ENCODE measurements at places on chromosomes 11 and 22.

GRCh38 chr11:14644226-14645014, 816 bp downstream of the PDE3B start:
- DNase-seq, result peak; percentile 57

DNA sequence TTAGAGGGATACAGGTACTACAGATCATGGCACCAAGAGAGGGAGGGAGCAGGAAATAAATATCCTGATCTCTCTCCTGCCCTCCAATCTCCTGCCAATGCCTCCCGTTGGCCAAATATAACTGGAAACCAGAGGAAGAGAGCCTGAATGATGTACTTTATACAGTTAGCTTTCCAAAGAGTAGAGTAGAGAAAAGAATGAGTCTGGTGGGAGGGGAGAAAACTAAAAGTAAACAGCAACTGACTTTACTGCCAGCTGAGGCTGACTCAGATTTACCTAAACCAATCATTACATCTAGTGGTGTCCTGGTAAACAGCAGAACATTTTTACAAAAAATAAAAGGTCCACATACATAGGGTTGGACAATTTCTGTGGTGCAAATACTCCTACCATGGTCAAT, 5.1 kb downstream of the MPZL3 start:
- DNase-seq, result no peak

DNA sequence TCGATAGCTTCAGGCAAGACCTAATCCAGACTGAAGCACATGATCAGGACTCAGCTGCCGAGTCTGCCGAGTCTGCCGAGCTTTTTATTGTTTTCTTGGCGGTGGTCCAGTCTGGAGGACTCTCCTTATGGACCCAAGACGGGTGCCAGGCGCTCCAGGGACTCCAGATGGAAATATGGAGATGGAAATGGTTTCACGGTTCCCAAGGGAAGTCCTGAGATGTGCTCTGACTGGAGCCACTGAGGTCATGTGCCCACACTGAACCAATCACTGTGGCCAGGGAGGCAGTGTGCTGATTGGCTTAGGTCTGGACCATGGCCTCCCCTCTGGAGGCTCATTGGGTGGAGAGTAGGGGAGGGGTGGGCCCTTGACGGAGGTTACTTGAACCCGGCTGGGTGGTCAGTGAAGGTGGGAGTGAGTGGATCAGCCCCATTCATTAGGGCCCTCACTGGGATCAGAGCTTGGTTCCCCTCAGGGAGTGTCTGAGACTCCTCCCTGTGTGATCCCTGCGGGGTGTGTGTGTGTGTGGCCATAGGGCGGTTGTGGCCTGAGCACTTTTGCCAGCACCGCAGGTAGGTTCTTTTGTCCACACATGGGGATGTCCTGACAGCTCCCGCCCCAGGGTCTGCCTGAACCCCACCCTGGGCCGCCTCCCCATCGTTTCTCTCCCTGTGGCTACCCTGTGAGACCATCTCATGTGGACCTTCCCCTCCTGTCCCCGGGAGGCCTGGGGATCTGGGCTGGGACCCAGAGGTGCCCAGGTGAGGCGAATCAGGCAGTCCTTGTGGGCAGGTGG, 14.0 kb downstream of the RPS6KA4 start:
- no peak for DNase-seq

DNA sequence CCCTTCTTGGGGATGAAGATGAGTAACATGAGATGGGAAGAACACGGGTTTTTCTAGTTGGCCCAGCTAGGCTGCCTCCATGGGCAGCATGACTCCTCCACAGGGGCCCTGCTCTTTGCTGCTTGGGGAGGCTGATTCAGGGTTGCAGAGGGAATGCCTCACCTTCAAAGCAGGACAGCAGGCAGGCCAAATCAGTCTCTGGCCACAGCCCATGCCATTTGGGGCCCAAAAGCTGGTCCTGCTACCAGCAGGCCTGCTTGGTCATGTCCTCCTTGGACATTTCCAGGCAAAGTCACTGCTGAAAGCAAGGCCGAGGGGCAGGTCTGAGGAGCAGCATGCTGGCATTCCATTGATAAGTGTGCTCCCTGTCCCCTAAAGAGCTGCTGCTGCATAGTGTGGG, 13.8 kb upstream of the MAPK8IP1 start:
- DNase-seq, result no peak

DNA sequence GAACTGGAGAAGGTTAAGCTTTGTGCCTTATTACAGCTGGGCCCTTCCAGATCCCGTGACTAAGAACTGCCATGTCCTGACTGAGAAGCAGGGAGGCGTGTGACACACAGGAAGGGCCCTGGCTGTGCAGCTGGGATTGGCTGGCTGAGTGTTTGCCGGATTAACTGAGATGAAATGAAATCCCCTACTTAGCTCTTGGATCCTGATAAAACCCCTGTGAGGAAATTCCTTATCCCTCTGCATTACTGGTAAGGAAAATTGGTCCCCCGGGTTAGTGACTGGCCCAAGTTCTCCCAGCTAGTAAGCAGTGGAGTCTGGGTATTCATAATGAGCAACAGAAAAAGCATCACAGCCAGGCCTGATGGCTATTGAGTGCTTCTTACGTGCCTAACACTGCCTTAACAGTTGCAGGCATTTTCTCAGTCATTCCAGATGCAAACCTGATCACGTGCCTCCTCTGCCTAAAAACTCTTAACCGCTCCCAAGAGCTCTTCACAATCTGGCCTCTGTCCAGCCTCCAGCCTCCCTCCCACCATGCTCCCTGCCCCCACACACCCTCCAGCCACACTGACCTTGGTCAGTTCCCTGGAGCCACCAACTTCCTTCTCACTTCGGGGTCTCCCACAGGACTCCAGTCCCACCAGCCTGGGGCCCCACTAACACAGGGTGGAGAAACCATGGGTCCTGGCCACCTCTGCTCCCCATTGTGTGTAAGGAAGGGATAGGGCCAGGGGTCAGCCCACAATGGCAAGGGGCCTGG, 37.8 kb downstream of the ARRB1 start:
- no peak for DNase-seq

GRCh38 chr11:27553186-27553585, 46.6 kb upstream of the LIN7C start:
- no peak for DNase-seq

DNA sequence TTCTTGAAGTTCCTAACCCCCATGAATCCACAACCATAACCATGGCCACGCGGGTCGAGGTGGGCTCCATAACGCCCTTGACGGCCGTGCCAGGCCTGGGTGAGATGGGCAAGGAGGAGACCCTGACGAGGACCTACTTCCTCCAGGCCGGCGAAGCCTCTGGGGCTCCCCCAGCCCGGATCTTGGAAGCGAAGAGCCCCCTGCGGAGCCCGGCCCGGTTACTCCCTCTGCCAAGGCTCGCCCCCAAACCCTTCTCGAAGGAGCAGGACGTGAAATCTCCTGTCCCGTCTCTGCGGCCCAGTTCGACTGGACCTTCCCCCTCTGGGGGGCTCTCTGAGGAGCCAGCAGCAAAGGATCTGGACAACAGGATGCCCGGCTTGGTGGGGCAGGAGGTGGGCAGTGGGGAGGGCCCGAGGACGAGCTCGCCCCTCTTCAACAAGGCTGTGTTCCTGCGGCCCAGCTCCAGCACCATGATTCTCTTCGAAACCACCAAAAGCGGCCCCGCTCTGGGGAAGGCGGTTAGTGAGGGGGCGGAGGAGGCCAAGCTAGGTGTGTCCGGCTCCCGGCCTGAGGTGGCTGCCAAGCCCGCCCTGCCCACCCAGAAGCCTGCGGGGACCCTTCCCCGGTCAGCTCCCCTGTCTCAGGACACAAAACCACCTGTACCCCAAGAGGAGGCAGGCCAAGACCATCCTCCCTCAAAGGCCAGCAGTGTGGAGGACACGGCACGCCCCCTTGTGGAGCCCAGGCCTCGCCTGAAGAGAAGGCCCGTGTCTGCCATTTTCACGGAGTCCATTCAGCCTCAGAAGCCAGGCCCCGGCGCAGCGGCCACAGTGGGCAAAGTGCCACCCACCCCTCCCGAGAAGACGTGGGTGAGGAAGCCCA, 75.7 kb downstream of the KIAA1671 start:
- peak; percentile 36 for DNase-seq

DNA sequence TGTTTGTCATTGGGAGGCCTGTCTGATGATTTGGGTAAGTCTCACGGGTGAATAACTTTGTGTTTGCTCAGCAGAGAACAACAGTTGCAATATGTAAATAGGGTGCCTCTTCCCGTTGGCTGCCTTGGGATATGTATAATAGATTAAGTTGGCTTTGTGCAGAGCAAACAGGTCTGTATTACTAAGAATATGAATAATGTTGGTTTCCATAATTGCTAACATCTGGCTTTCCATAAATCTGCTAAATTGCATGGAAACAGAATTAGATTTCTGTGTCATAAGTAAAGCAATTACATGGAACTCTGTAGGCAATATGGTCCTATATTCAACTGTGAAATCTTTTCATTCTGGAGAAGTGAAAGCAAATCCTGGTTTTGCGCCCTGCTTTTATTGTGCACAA, 636.0 kb upstream of the ANO5 start:
- no peak for DNase-seq

- peak; percentile 62 for DNase-seq
Measured at GRCh38 chr11:75475767-75476650, 43.0 kb upstream of the KLHL35 start.

DNA sequence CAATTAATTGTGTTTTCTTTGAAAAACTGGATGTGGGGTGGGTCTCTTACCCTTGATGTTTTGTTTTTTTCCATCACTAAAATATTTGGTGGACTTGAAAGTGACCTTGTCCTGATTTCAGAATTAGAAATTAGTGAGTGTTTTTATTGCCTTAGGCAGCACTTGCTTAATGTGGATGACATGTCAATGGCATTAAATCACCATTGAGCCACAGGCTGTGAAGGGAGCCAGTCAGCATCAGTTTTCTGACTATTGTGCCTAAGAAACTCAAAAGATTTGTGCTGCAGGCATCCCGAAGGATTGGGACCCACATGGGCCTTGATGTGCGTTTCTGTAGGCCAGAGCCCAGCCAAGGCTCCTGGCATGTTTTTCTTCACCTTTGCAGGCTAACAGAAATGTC, 53.8 kb downstream of the SWAP70 start:
- no peak for DNase-seq

- DNase-seq, result no peak
Measured at GRCh38 chr11:68160100-68160695, 39.0 kb upstream of the CHKA start.

DNA sequence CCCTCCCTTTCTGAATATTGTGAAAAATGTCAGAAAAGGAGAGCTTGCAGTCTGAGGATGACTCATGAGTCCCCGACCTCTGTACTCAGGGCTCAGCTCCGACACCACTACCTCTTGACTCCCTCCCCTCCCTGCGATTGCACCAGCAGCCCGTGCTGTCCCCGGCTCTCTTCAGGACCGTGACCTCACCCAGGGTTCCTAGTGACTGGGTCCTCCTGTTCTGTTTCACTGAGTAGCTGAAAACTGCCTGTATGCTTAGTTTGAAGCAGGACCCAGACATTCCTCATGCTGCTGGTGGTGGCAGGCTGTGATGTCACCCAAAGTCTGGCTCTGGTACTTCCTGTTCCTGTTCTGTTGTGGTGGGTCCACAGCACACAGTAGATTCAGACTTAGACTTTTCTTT, 11.7 kb downstream of the PHRF1 start:
- DNase-seq, result peak; percentile 74

- no peak for DNase-seq
Measured at GRCh38 chr11:130279989-130280388, 34.7 kb downstream of the ZBTB44 start.

GRCh38 chr11:29989174-29989970, 27.5 kb downstream of the KCNA4 start:
- DNase-seq, result no peak

GRCh38 chr11:102955624-102956023, at the start of gene MMP13:
Gene MMP13 (minus strand): TSS chr11:102955732. CDS start chr11:102955705, 27 bp downstream.
- no peak for DNase-seq

- no peak for DNase-seq
Measured at GRCh38 chr11:104771763-104772162, 126.5 kb downstream of the CASP12 start.

DNA sequence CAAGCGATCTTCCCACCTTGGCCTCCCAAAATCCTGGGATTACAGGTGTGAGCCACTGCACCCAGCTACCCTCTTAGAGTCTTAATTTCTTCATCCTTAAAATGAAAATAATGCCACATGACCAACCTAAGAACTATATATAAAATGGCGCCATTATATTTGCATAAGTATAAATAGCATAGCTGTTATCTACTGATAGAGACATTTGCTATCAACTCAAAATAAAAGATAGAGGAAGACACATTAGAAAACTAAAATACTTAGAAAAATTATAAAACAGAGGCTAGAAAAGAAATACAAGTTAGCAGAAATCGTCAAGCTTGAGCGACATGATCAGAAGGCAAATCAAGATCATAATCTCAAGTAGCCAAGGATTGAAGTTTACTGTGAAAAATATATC, 6.2 kb downstream of the FAM168A start:
- no peak for DNase-seq

- no peak for DNase-seq
Measured at GRCh38 chr11:36006556-36006955, 62.7 kb downstream of the LDLRAD3 start.

GRCh38 chr11:24502425-24502824, 5.6 kb downstream of the LUZP2 start:
- DNase-seq, result no peak

DNA sequence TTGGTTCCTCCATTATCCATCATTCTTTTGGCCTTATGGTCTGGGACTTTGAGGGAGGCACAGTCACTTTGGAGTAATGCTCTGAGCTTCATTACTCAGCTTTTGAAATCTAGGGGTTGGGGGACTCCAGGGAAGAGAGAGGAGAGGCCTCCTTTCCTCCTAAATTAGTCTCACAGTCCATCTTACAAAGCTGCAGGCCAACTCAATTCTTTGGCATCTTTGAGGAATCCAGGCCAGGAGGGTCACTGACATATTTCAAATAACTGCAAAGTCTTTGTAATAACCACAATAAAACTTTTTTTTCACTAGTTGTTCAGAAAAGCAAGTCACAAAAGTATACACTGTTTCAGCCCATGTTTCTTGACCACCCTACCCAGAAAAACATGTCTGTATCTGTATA, 73.3 kb upstream of the FAR1 start:
- no peak for DNase-seq

GRCh38 chr22:42142771-42143461, 12.3 kb upstream of the CYP2D6 start:
- DNase-seq, result no peak

- no peak for DNase-seq
Measured at GRCh38 chr11:74593463-74593862, 1.1 kb downstream of the POLD3 start.

GRCh38 chr22:48663297-48663696, 1164.4 kb downstream of the BRD1 start:
- DNase-seq, result no peak

- no peak for DNase-seq
Measured at GRCh38 chr11:111301004-111301841, 2.9 kb downstream of the POU2AF3 start.

GRCh38 chr11:113269096-113269495, 45.3 kb upstream of the TTC12 start:
- DNase-seq, result no peak

- DNase-seq, result peak; percentile 9
Measured at GRCh38 chr11:112795142-112795815, 165.9 kb upstream of the NCAM1 start.

GRCh38 chr11:15826826-15827225, 529.5 kb downstream of the SOX6 start:
- DNase-seq, result peak; percentile 28

- DNase-seq, result no peak
Measured at GRCh38 chr11:33633251-33634003, 67.2 kb downstream of the C11orf91 start.

GRCh38 chr11:66701432-66702240, 23.9 kb upstream of the RBM4B start:
- no peak for DNase-seq

Measured in activated T-cell treated with anti-CD3 and anti-CD28 coated beads, Interleukin-2, amount 50 U/mL, for 72 hours (primary cell).